CD8-positive, alpha-beta memory T cell (primary cell): ENCODE measurements at places on chromosomes 3 and 15. TPM values are rescaled to one million over a fixed set of nuclear protein-coding genes. Genes with fewer than 3 reads are reported as not detected.

PML gene
- 32.3 TPM for polyA plus RNA-seq

ADAMTS9 gene
- polyA plus RNA-seq = not detected

HTR3D gene
- not detected for polyA plus RNA-seq

CCK gene
- not detected for polyA plus RNA-seq

WDR93 gene
- 0.08 TPM for polyA plus RNA-seq
